ENCODE measurements at places on chromosomes 3 and 15.

DNA sequence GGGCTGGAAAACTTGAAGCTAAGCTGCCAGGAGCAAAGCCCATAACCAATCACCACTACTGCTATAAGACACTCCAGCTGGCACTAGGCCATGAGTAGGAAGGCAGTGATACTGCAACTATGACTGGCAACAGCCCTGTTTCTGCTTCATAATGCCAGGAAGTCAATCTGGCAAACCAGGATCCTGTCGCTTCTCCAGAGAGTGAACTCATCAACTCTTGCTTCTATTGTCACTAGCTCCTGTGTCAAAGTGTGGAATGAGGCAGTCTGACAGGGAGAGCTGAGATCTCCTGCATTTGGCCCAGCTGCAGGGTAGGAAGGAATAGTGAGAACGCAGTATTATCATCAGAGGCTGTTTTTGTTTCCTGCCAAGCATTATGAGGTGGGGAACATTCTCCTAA lies 105.3 kb downstream of the CTNNB1 start:
- no peak for DNase-seq

DNA sequence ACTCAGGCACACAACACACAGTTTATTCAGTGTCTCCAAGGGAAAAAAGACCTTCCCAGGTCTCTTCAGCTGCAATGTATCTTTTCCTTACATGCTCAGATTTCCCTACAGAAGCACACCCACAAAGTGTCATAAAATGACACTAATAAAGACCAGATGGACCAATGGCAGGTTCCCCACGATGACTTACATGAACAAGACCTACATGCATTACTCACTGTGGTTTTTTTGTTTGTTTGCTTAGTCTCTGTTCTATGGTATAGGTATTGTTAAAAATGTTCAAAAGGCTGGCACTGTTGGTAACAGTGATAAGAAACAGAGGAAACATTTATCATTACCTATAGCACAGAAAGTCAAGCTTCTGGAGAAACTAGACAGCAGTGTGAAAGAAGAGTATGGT lies 318.2 kb upstream of the TMCO5A start:
- no peak for DNase-seq

DNA sequence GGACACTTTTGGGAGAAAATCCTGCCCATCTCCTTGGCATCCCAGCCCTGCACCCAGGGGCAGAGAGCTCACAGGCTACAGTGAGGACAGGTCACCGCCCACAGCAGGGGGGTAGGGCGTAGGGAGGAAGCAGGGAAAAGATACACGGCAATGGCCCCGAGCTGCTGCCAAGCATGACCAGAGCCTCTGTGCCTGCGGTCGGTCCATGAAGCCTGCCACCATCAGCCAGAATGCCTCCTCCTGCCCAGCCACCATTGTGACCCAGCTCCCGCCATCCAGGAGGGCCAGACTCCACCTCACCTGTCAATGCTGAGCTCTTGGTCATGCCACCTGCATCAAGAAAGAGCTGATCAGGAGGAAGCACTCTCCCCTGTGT lies 230.7 kb downstream of the VPS13C start:
- no peak for DNase-seq

- peak; percentile 84 for DNase-seq
These were observed 62.4 kb downstream of the MBNL1 start for GRCh38 chr3:152331018-152331541.

- no peak for DNase-seq
These were observed 80.2 kb upstream of the TPM1 start for GRCh38 chr15:62962101-62962995.

Measured in bone marrow (tissue), 2 donors.